Fibroblast of skin of right quadriceps (primary cell): ENCODE measurements at places on chromosomes 1 and 21.

GRCh38 chr1:57949168-57949567, 525.3 kb upstream of the DAB1 start:
- DNase-seq: no peak

DNA sequence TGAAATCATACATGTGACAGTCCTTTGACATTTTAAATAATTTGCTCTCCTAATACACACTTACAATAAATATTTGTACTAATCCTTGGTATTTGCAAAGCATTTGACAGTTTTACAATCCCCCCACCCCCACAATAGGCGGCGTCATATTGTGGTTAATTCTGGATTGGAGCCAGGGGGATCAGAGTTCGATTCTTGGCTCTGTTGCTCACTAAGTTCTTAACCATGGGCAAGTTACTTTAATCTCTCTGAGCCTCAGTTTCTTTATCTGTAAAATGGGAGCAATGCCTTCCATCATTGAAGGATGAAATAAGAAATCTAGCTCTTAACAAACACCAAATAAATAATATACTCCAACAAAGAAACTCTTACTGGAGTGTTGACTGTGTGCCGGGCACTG, 23.8 kb downstream of the CACNA1S start:
- peak; percentile 20 for DNase-seq

GRCh38 chr1:50820545-50820944, 139.5 kb downstream of the FAF1 start:
- no peak for DNase-seq

- DNase-seq: no peak
Measured at GRCh38 chr1:18599086-18599485, 31.6 kb upstream of the PAX7 start.
